IPS-NIHi11 (cell line): ENCODE measurements at places on chromosomes 1 and 21.

GRCh38 chr1:48930011-48930410, 153.3 kb upstream of the BEND5 start:
- DNase-seq = no peak

- DNase-seq = peak; percentile 93
Measured at GRCh38 chr1:27659497-27660299, 12.3 kb downstream of the IFI6 start.

- DNase-seq = no peak
Measured at GRCh38 chr1:65904681-65905083, 112.0 kb downstream of the PDE4B start.

DNA sequence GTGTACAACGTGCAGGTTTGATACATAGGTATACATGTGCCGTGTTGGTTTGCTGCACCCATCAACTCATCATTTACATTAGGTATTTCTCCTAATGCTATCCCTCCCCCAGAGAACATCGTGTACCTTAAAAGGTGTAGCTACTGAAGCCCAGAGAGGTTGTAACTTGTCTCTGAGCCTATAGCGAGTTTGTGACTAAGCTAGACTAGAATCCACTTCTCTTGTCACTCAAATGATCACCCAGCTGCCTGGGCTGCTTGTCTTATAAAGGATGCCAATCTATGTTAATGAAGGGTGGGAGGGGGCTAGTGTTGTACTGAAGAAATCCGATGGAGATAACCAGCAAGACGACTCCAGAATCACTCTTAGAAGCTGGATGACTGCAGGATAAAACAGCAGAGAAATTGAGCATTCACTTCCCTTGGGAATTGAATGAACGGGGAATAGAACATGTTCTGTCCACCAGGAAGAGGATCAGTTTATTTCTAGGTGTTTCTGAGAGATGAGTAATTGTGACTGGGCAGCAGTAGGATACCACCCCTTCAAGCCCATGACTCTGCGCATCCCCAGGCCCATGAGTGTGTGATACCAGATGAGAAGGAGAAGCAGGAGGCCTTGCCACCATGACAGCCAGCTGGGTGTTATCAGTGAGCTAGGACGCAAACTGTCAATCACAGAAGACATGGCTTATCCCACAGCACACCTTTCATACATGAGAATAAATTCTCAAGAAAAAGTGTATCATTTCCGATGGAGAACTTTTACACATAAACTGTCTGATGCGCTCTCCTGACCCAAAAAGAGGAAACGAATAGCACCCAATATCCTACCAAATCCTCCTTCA, 390.4 kb downstream of the NTNG1 start:
- DNase-seq = no peak

DNA sequence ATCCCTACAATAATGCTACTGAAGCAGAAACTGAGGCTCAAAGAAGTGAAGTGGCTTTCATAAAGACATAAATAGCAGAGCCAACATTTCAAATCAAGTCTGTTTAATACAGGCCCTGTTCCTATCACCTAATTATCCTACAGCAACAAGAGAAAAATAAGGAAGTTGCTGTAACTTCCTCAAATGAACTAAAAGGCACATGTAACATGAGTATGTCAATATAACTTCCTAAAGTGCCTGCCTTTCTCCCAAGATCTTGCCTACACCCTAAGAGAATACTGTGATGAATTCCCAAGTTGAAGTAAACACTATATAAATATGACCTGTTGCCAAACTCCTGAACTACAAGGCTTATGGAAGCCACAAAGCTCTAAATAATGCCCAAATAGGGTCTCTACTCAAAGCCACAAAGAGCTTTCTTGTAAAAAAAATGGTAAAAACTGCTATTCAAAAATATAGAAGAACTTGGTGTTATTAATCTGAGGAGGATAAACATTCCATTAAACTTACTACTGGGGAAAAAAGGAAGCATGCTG, 8.6 kb downstream of the BEND5 start:
- no peak for DNase-seq
